Activated CD8-positive, alpha-beta T cell treated with anti-CD3 and anti-CD28 coated beads for 36 hours (primary cell): ENCODE measurements at places on chromosomes 5 and 9.
A peak's percentile ranks its signal among the peaks of the same experiment; 100 is the strongest.

GRCh38 chr9:101677861-101678260 is 60.6 kb downstream of the GRIN3A start:
- DNase-seq, result no peak

DNA sequence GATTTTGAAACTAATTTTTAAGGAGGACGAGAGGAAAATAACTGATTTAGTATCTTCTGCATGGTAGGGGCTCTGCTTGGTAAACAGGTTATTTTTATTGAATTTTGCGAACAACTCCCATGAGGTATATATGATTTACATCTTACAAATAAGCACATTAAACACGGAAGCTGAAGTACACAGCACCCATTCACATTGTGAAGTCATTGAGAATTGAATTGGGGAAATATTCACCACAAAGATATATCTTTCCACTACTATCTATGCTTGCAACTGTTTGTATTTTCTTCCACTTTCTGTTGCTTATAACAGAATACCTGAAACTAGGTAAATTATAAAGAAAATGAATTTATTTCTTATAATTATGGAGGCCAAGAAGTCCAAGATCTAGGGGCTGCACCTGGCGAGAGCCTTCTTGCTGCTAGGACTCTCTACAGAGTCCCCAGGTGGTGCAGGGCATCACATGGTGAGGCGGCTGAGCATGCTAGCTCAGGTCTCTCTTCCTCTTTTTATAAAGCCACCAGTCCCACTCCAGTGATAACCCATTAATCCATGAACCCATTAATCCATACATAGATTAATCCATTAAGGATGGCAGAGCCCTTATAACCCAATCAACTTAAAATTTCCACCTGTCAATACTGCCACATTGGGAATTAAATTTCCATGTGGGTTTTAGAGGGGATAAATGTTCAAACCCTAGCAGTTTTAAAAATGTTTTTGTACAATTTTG is 79.0 kb upstream of the ZNF608 start:
- DNase-seq, result no peak

DNA sequence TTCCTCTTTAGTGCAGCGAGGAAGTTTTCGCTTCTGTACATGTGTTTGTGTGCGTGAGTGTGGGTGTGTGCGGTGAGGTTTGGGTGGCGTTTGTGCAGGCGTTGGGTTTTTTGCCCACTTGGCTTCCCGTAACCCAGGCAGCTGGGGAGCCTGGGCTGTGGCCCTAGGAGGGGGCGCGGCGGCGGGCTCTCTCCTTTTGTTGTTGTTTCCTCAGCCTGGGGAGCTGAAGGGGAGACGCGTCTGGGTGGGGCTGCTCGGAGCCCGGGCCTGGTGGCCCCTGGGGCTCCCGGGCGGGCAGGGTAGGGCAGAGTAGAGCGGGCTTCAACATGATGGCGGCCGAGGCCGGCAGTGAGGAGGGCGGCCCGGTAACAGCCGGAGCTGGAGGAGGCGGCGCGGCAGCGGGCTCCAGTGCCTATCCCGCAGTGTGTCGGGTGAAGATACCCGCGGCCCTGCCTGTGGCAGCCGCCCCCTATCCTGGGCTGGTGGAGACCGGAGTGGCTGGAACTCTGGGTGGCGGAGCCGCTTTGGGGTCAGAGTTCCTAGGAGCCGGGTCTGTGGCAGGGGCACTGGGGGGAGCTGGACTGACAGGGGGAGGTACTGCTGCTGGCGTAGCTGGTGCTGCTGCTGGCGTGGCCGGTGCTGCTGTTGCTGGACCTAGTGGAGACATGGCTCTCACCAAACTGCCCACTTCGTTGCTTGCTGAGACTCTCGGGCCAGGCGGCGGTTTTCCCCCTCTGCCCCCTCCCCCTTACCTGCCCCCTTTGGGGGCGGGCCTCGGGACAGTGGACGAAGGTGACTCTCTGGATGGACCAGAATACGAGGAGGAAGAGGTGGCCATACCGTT is 665 bp downstream of the RASA1 start:
- peak; percentile 81 for DNase-seq

DNA sequence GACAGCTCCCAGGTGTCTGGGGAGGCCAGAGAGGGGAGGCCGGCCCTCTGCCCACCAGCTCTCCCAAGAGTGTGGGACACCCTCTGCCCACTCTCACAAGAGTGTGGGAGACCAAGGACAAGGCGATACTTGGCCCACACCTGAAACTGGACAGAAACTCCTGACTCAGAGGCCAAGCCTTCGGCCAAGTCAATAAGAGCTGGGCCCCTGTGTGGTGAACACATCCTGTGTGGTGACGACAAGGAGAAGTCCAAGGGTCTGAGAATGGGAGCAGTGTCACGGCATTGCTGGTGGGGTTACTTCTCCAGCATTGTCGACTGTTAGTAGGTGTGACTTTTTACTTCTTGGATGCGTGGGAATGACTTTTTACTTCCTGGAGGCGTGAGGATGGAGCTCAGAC is 14.6 kb upstream of the F2RL1 start:
- no peak for DNase-seq

DNA sequence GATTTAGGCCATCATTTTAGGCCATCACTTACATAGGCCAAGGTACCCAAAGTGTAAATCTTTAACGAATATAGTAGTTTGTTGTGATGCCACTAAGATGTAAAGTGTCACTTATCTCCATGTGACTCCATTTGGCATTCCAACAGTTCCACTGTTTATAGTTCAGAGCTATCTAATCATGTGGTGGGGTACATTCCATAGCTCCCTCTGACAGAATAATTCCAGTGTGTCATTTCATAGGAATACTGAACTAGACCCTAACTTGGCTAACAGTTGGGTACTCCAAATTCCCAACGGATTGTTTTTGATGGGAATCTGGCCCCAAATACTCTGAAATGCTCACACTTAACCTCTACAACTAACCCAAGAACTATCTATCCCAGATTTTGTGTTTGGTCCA is 76.7 kb upstream of the FST start:
- no peak for DNase-seq

DNA sequence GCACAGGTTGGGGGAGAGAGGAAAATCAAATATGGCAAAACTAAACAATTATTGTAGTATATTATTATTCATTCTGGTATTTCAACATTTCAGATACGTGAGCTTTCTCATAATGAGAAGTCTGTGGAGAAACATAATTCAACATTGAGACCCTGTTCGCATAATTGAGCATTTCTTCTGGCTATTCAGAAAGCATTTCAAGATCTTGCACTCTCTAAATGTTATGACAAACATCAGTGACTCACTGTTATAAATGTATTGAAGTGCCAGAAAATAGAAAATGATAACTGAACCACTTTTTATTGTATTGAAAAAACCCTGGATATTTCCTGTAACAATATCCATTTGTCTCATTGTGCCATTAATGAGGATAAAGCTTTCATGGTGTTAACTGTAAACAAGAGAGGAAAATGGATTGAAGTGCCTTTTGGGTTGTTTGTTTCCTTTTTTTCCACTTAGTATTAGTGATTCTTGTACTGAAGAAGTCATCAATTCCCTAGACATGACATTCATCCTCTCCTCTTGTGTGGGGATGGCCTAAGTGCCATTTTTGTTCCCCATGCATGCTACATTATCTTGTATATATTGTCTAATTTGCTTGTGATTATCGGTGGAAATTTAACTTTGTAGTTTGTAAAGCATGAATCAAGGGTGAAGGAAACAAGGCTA is 124.6 kb downstream of the CAMK4 start:
- no peak for DNase-seq

DNA sequence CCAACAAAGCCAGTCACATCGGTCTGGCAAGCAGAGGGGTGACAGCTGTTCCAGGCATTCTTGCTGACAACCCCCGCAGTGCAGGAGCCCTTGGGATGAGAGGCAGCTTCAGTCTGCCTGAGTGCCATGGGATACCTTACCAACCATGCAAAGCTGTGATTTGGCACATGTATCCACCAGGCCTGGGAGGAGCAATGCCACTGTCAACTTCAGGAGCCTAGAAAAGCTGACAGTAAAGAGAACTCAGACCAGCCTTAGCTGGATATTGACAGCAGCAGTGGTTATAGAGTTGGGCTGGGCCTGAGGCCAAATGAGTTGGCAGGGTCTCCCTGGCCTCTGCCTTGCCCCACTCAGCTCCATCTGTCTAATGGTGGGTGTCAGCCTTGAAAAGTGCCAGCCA is 10.1 kb upstream of the PLPPR1 start:
- no peak for DNase-seq

GRCh38 chr5:24703934-24704333 is 59.2 kb upstream of the CDH10 start:
- DNase-seq, result no peak

DNA sequence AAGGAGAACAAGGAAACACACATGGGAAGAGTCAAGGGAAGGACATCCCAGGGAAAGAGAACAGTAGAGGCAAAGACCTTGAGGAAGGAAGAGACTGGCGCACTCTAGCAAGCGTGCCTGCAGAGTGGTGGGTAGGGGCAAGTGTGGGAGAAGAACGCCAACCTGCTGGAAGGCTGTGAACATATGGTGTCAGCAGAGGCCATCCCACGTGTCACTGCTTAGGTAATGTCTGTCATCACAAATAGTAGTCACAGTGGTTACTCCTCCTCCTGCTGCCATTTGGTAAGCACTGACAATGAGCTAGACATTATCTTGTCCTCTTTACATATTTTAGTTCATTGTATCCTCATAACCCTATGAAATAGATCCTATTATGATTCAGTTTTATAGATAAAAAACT is 206.4 kb upstream of the TRIM32 start:
- no peak for DNase-seq

GRCh38 chr9:97237951-97238889 is 69.2 kb upstream of the CCDC180 start:
- peak; percentile 89 for DNase-seq

- no peak for DNase-seq
Observed at GRCh38 chr9:117868594-117868993, 164.4 kb downstream of the TLR4 start.

- DNase-seq, result no peak
Observed at GRCh38 chr5:74274326-74274725, 366.2 kb downstream of the ENC1 start.

DNA sequence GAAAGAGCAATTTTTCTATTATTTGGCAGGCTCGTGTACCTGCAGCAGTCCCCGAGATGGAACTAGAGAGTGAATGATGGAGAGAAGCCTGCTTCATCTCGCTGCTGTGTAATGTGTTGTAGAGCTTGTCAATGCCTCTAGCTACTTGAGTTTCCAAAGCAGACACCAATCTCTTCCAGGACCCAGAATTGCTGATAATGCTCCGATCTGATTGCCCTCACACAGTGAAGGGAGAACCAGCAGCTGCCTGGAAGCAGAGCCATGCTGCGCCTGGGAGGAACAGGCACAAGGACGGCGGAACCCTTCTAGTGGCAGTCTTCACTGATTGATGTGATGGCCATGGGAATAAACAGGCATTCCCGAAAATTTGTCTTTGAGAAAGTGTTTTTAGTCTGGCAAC is 288.0 kb downstream of the ICE1 start:
- no peak for DNase-seq

DNA sequence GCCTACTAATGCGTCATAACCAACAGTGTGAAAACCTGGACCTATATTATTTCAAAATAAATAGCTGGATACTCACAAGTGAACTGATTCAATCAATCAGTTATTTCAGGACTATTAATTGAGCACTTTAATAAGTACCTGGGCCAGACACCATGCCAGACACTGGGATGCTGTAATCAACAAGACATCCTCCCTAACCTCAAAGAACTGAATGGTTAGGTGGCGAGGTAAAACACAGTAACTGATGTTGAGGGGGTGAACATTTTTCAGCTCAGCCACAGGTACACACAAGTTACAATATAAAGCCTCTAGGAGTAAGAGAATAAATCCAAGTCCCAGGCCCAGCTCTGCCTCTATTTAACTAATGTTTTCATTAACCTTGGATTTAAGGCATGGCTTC is 24.0 kb downstream of the CDH6 start:
- DNase-seq, result no peak

DNA sequence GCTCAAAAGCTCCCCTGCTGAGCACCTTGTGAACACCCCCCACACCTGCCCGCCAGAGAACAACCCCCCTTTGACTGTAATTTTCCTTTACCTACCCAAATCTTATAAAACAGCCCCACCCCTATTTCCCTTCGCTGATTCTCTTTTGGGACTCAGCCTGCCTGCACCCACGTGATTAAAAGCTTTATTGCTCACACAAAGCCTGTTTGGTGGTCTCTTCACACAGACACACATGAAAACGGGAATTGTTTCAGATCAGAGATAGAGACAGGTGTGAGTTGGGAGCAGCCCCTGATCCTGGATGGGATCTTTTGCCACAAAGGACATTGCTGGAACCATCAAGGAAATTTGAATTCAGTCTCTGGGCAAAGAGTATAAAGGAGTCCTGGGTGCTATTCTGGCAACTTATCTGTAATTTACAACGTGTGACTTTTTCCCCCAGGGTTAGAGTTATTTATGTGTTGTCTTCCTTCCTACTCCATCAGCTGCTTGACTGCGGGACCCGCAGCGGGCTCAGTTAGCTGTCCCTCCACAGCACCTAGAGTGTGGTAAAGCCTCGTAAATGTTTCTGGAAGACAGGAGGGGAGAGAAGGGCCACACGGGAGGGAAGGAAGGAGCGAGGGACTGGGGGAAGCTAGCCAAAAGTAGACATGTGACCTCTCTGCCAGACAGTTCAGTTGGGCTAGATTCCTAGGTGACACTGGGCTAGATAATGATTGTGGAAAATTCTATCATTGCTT is 437.0 kb downstream of the ZNF608 start:
- no peak for DNase-seq

DNA sequence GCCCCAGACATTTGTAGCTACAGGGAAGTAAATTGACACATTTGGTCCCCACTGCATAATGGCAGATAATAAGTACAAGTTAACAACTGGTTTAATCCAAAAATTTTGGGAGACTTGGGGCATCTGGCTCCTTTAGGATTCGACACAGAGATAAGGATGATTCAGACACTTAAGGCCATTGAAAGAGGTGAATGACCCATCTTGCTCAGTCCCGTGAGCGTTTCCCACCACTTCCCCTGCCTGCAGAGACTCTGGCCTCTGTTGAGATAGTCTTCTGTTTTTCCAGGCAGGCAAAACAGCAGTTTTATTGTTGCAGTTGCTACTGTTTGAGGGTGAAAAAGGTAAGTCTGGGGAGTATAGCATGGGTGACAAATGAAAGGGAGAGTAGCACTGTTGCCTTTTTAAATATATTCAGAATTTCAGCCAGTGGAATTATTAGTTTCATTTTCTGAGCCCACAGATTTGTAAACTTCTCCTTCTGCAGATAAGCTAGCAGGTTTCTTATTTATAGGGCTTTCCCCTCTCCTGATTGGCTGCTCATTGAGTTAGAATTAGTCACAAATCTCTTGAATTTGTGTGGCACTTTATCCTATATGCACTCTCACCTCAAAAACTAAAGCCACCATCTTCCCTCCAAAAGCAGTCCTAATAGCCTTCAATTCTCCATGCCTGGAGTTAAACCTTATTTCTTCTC is 19.3 kb downstream of the ACO1 start:
- DNase-seq, result no peak
